ENCODE measurements at places on chromosomes 11 and 22. TPM values are rescaled to one million over a fixed set of nuclear protein-coding genes. Genes with fewer than 3 reads are reported as not detected.

Gene OR52I1
- total RNA-seq = not detected

Gene SLN
- not detected for total RNA-seq

Gene IFITM10
- total RNA-seq = 0.31 TPM

Gene ANGPTL5
- total RNA-seq = not detected

Gene BTG4
- total RNA-seq = 0.98 TPM

Gene MOGAT2
- total RNA-seq = not detected

Gene MS4A3
- not detected for total RNA-seq

Gene ASCL2
- total RNA-seq = 2.7 TPM

Gene PDXP
- total RNA-seq = 51.5 TPM

Gene APIP
- 34.4 TPM for total RNA-seq

Gene CD3D
- total RNA-seq = 316 TPM

Gene GGTLC2
- total RNA-seq = not detected

Gene FAM168A
- total RNA-seq = 14.2 TPM

Gene NDUFC2
- total RNA-seq = 169 TPM

Gene SULT4A1
- total RNA-seq = not detected

Gene GGT5
- total RNA-seq = not detected

Gene LRRC74B
- total RNA-seq = not detected

Gene FAM180B
- total RNA-seq = not detected

Gene PHETA2
- 1.3 TPM for total RNA-seq

Gene RAG2
- not detected for total RNA-seq

Gene ART1
- total RNA-seq = not detected

Gene RASL10A
- not detected for total RNA-seq

Gene ME3
- total RNA-seq = 6.2 TPM

Gene WNT11
- total RNA-seq = 0.43 TPM

Gene CD44
- 363 TPM for total RNA-seq

Gene COA4
- total RNA-seq = 116 TPM

Gene SLC37A2
- total RNA-seq = 0.70 TPM

Gene MMP1
- total RNA-seq = not detected

Gene SPON1
- 1.4 TPM for total RNA-seq

Gene PRRG4
- total RNA-seq = 0.27 TPM

Gene APOL3
- 46.7 TPM for total RNA-seq

Gene UBQLNL
- total RNA-seq = 0.25 TPM

Gene CECR2
- total RNA-seq = 0.11 TPM

Gene DNAJB7
- total RNA-seq = not detected

Gene MUS81
- total RNA-seq = 60.2 TPM

Gene APOBEC3H
- 7.1 TPM for total RNA-seq

Gene OR52E8
- not detected for total RNA-seq

Gene DERL3
- total RNA-seq = 5.4 TPM

Gene HNRNPUL2
- total RNA-seq = 58.6 TPM

Gene PGR
- total RNA-seq = not detected

Gene NXPE1
- total RNA-seq = not detected

Gene CLMP
- not detected for total RNA-seq

Gene CARNS1
- total RNA-seq = 6.9 TPM

Gene MS4A15
- total RNA-seq = not detected

Gene ALDH3B1
- total RNA-seq = 0.09 TPM

Gene FBLN1
- total RNA-seq = not detected

Gene YPEL4
- 0.54 TPM for total RNA-seq

Gene PARVG
- 76.9 TPM for total RNA-seq

Gene TENM4
- total RNA-seq = not detected

Gene SYVN1
- 26.8 TPM for total RNA-seq
